ENCODE measurements at places on chromosomes 11 and 22.

DNA sequence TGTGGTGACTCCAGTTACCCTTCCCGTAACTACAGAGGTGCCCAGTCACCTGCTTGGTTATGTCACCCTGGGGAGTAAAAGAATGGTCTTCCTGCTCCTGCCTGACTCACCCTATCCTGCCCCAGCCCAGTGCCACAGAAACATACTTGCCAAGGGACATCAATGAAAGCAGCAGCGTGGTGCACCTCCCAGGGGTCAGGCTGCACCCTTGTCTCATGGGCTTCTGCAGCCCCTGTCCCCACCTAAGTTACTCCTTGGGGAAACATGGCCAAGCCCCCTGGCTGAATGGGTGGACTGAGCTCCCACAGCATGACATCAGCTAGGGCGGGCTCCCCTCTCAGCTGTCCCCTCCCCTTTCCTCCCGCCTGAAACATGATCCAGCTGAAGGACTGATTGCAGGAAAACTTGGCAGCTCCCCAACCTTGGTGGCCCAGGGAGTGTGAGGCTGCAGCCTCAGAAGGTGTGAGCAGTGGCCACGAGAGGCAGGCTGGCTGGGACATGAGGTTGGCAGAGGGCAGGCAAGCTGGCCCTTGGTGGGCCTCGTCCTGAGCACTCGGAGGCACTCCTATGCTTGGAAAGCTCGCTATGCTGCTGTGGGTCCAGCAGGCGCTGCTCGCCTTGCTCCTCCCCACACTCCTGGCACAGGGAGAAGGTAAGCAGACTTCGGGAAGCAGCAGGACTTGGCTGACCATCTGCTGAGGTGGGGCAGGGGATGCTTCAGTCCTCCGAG lies at the start of gene HTR3A:
TSS of gene HTR3A (plus strand) at position 368 of the 730 bp plus-strand sequence. CDS start at position 586, 218 bp downstream.
- DNase-seq: no peak

GRCh38 chr22:41198027-41198580 lies 7.0 kb upstream of the L3MBTL2 start:
- DNase-seq: peak; percentile 21

GRCh38 chr22:43109921-43110443 lies 568 bp upstream of the BIK start:
- DNase-seq: no peak

DNA sequence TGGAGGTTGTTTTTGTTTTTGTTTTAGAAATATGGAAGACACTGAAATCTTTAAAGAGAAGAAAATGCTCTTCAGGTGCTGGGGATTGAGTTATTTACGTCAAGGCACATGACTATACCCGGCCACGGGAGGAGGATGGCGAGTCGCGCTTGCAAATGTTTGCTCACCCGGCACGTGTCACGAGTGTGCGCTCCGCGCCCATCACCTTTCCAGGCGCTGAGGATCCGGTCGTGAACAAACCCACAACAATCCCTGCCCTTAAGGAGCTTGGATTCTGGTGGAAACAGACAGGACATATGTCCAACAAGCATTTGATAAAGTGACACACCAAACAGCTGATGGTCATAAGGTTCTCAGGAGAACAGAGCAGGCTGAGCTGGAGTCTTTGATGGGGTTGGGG lies 715.5 kb downstream of the BRD1 start:
- no peak for DNase-seq

DNA sequence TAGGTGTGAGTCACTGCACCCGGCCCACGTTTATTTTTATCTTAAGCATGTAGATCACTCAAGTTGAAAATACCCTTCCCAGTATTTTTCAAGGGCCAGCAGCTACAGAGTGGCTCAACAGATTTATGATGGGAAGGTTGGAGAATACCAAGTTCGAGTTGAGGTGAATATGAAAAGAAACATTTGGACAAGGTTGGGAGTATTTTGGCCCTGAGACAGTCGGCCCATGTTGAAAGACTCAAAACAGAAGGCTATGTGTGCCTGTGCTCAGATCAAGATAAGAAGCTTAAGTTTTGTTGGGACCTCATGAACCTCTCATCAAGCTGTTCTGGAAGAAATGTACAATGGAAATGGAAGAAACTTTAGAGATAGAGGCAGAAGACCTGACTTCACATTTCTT lies 199.1 kb downstream of the DBX1 start:
- no peak for DNase-seq

Measured in HCEC 1CT (cell line).